ENCODE measurements at places on chromosomes 3 and 15.

DNA sequence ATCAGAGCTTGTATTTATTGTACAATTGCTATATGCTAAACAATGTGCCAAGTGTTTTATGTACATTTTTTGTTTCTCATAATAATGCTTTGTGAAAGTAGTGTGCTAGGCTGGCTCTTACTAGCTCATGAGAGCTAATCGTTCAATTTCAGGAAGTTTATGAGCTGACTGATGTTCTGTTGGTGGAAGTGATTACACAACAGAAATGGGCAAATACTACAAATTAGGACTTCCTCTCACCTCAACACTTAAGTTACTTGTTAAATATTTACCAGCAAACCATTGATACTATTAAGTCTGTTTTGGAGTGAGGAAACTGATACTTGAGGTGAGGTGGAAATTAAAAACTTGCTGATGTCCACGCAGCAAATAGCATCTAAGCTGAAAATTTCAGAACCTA lies 32.3 kb downstream of the SLC9C1 start:
- no peak for DNase-seq

GRCh38 chr15:25090073-25090733 lies 135.4 kb downstream of the SNRPN start:
- DNase-seq, result no peak

- DNase-seq, result peak; percentile 14
Measured at GRCh38 chr15:85730001-85730820, 64.5 kb downstream of the KLHL25 start.

DNA sequence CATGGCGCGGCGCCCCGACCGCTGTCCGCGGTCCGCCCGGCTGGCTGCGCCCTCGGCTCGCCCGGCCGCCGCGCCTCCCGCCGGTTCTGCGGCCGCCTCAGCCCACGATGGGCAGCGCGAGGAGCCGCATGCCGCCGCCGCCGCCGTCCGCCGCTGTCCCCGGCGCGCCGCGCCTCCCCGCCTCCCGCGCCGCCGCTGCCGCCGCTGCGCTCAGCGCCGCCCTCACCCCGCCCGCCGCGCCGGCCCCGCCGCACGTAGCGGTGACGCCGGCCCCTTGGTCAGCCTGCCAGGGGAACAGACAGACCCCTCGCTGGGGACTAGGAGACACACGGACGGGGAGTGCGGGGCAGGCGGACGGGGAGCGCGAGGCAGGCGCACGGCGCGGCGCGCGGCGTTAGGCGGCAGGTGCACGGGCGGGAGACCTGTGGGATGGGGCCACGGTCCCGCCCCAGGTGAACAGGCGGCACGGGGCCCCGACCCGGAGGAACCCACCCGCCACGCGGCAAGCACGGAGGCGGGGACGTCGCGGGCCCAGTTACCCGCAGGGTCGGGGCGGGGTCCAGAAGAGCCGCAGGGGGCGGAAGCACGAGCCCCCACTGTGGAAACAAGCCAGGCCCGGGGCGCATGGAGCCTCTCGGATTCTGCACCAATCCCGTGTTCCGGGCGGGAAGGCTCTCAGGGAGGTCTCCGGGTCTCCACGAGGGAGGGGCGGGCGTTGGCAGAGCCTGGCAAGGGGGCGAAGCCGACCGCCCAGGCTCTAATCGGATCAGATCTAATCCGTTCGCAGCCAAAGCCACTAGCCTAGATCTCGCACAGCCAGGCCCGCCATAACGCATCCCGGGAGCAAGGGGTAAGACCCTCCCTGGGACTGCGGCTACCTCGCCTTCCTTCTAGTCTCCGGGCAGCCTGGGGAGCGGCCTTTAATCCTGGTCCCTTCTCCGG lies at the start of gene CSPG5:
TSS of gene CSPG5 (minus strand) at position 175 of the 942 bp plus-strand sequence. CDS start at position 3, 172 bp downstream.
- peak; percentile 55 for DNase-seq

DNA sequence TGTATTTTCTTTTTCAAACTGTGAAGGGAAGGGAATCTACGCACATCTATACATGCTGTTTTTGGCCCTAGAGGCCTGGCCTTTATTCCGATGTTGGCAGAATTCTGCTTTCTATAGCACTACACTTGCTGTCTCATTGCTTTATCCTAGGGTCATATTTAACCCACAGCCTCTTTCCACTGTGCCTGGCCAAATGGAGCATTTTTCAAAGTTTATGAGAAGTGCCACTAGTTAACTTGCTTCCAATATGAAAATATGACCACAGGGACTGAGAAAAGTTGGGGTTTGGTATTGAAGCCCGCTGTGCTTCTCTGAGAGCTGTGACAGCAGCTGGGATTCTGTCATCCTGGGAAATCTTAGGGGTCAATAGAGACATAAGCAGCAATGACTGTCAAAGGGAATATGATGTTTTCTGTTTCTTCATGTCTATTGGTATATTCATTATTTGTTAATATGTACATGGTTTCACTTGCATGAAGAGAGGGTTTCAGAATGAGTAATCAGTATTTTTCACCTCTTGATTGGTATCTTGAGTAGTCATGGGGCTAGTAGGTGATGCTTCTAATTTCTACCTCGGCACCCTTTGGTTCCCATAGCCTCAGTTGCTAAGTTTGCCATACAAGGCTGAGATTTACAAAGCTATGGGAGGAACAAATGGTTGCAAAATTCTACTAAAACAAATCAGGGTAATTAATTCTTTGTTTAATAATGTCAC lies 275.8 kb upstream of the RBMS3 start:
- no peak for DNase-seq

- no peak for DNase-seq
Measured at GRCh38 chr3:196127308-196128040, 45.6 kb upstream of the TFRC start.

DNA sequence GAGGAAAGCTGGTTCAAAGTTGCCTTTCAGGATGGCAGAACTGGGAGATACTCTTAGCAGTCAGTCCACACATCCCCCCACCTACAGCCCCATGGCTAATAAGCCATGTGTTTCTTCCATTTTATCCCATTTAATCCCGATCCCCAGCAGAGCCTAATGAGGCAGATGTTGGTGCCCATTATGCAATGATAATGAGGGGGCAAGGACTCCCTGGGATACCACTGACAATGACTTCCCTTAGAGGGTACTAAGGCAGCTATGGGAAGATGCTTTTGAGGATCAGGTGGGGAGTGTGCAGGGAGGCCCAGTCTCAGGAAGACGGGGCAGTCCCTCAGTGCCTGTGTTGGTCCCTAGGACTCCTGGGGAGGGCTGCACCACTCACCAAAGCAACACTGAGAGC lies 43.8 kb upstream of the TBC1D21 start:
- no peak for DNase-seq

DNA sequence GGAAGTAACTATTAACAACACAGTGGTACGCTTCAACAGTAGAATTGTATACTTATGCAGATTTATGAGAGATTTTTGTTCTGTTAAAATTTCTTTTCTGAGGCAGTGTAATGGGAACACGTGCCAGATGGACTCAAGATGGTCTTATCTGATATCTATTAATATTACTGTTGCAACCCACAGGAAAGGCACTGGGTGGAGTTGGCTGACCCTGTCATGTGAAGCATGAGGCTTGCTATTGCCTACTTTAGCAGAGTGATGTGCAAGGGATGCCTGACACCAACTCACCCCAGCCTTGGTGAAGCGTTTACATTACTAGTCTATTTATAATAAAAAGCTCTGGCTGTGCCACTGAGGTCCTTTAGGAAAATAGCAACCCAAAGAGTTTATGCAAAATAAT lies 19.8 kb upstream of the ARNT2 start:
- DNase-seq, result no peak

DNA sequence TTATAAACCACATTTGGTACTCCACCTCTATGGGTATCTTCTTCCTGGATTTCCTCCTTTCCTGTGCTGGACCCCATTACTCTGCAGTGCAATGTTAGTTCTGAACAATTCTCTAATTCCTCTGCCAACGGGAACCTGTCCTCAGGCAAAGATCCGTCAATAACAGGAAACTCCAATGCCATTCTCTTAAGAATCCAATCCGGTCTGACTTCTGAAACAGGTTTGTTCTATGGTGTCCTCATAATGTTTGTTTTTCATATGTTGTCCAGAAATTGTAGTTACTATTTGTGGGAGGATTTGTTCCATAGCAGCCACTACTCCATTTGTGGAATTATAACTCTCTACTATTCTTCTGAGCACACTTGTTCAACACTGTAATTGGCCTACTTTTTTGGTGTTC lies 112.7 kb downstream of the TBL1XR1 start:
- DNase-seq, result no peak

DNA sequence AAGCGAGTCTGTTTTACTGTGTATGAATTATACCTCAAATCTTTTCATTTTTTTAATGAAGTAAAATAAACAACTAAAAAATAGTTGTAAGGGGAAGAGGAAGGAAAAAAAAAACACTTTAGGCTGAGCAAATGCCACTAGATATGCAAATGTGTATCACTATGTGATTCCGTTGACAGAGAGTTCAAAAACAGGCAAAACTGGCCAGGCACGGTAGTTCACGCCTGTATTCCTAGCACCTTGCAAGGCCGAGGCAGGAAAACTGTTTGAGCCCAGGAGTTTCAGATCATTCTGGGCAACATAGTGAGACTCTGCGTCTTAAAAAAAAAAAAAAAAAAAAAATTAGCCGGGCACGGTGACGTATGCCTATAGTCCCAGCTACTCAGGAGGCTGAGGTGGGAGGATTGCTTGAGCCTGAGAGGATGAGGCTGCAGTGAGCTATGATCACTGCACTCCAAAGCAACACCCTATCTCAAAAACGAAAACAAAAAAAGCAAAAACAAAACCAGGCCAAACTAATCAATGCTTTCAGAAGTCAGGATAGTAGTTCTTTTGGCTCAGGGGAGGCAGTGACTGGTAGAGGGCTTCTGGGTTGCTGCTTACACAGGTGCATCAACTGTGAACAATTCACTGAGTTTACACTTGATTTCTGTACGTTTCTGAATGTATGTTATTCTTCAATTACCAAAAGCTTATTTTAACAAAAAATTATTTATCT lies 7.4 kb downstream of the PRC1 start:
- no peak for DNase-seq

DNA sequence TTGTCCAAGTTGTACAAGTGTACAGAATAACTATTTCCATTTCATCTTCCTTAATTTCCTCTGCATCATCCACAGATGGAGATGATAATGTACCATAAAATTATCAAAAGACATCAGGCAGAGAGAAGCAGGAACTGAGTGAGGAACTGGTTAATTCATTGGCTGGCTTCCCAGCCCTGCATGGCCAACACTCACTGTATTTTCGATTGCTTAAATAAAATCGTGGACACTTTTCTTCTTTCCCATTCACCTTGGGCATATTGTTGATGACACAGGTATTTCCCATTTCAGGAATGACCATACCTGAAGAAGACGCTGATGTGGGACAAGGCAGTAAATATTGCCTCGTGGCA lies 144.2 kb upstream of the ABHD17C start:
- DNase-seq, result no peak

GRCh38 chr3:10548992-10549391 lies 43.6 kb upstream of the ATP2B2 start:
- no peak for DNase-seq

DNA sequence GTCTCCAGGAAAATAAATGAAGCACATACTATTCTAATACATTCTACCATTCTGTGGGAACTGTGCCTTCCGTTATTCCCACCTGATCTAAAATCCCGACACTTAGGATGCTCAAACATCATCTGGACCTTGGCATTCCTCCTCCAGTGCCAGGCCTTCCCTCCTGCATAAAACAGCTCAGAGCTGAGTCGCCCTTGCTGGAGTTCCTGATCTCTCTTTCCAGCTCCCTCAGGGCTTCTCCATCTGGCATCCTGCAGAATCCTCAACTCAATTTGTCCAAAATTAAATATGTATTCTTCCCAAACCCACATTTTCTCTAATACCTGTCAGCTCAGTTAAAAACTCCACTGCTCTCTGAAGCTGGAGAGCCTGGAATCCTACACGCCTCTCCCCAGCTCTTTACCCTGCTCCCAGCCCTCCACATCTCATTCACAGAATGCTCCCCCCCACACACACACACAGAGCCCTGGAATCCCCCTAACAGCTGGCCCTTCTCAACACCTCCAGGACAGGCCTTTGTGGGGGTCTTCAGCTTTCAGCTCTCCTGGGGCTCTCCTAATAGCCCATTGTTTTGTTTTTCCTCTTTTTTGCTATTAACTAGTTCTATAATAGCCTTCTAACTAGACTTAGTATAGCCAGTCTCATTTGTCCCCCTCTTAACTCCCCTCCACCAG lies 78.5 kb downstream of the HMG20A start:
- no peak for DNase-seq

DNA sequence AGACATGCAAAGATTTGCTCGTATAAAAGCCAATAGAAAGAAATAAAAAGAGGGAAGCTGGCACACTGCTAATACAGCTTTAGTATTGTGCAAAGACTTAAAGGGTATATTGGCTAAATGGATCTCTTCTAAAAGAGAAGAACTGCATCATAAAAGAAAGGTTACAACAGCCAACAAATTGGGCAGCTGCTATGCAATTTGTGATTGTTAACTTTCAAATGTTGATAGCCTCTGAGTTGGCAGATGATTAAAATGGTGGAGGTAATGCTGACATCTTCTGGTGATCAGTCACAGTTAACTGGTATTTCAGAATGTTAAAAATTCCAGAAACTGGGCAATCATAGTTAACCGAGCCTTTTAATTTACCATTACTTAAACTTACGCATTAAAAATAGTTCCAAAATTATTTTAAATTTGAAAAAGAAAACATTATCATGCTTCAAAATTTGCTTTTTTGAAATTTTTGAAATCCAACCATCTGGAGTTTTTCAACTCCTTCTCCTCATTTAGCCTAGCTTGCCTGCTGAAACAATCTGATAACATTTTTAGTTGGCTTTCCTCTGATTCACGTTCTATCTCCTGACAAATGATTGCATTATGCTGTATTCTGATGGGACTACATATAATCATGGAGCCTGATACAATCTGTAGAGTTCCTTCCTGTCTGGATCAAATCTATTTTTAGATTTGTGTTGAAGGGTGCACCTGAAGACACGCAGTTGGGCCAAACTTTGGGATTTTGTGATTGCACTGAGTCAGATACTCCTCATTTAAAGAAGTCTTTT lies 144.0 kb upstream of the PDZRN3 start:
- DNase-seq, result no peak

GRCh38 chr15:95897651-95898050 lies 432.8 kb upstream of the NR2F2 start:
- DNase-seq, result no peak

- no peak for DNase-seq
Measured at GRCh38 chr3:124177071-124177470, 185.1 kb upstream of the ROPN1 start.

- DNase-seq, result no peak
Measured at GRCh38 chr3:35658686-35659085, 19.4 kb downstream of the ARPP21 start.

- no peak for DNase-seq
Measured at GRCh38 chr3:51969841-51970240, 2.6 kb upstream of the PCBP4 start.

DNA sequence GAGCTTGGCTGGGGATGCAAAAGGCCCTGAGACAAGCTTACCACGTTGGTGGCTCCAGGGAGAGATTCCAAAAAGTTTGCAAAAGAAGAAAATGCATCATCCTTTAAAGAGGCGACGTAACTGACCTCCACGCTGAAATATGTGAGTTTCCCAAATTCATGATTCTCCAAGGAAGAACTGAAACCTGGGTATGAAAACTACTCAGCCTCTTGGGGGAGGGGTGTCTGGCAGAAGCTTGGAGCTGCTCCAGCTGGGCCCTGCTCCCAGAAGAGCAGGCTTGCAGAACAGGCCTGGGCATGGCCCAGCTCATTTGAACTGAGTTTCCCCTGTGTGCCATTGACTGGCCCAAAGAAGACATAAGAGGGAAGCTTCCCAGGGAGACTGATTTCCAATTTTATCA lies 20.5 kb downstream of the CPN2 start:
- DNase-seq, result no peak

All from caudate nucleus (tissue), 63 donors.